Hindlimb muscle (tissue), 1 donor: ENCODE measurements at places on chromosomes 1 and 21.
A peak's percentile ranks its signal among the peaks of the same experiment; 100 is the strongest.

DNA sequence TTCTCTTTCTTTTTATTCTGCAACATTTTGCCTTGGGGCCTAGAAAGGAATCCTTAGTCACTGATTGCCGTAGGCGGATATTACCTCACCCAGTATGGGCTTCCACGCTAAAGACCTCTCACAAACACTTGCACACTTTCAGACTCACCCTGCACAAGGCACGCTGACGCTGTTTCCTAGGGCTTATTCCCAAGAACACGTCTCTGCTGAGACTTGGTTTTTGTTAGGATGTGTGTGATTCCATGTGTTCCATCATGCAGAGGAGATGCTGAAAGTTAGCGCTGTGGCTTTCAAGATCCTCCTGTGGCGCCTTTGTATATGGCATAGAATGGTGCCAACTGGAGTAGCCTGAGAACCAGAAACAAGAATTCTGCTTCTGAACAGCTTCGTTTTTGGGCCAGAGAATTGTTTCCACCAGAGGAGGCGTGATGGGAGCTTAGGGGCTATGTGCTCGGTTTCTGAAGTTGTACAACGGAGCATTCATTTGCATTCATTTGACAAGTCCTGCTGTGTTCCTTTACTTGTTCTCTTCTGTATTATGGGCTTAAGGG is 297.0 kb downstream of the DISC1 start:
- no peak for DNase-seq

DNA sequence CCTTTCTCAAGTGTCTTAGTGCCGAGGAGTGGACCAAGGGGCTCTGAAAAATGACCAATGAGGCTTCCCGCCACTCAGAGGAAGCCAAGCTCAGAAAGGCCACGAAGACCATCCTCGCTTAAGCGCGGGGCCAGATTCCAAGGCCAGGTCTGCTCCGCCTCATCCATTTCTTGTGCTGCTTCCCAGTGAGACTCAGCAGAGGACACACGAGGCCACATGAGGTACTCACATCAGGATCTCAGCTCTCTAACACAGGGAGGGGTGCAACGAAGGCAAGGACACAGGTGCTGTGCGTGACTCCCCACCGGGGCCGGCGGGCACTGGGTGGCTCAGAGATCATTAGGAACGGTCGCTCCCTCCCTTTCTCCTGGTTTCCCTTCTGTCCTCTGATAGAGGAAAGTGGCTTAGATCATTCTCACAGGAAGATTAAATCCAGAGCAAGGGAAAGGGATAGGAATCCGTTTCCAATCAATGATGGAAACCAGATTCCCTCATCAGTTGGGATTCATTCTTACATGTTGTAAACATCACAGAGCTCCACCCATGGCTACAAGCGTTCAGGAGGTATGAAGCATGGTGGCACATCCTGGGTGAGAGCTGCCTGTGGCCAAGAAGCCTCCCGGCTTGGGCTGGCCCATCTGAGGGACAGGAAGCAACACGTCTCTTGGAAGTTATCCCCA is 46.7 kb downstream of the CAPZB start:
- no peak for DNase-seq

GRCh38 chr1:106747791-106748190 is 308.7 kb upstream of the PRMT6 start:
- no peak for DNase-seq

GRCh38 chr1:169484101-169484500 is 1.6 kb downstream of the SLC19A2 start:
- no peak for DNase-seq

GRCh38 chr1:13801232-13801631 is 101.2 kb downstream of the PRDM2 start:
- no peak for DNase-seq

DNA sequence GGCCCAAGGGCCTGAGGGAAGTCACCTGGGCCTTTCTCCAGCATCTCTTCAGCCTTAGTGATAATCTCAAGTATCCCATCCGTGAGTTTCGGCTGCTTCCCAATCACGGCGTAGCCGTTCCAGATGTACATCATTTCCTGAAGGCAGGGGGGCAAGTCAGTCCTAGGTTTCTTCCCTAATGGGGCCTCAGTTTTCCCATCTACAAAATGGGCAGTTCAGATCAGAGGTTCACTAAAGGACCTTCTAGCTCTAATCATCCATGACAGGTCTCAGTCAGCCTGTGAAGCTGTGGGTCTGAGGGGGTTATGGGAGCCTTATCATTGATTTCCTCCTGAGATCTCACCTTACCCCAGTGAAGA is 39.9 kb downstream of the TTC39A start:
- DNase-seq, result no peak

- no peak for DNase-seq
Measured at GRCh38 chr1:29684141-29684540, 447.8 kb downstream of the PTPRU start.

GRCh38 chr1:112298558-112298957 is 97.5 kb upstream of the CTTNBP2NL start:
- peak; percentile 29 for DNase-seq

DNA sequence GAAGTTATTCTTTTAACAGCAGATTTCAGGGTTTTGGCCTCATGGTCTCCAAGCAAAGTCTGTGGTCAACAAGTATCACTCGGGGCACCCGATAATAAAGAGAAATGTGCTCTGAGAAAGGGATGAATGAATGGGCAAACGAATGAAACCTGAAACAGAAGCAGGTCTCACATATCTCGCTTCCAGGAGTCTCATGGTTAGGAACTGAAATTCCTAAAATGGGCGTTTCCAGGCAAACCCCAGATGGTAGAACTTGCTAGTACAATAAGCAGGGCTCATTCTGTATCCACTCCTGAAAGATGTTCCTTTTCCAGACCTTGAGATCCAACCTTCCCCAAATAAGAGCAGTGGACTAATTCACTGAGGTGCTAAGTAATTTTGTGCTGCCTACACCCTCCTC is 87.2 kb downstream of the LAMC2 start:
- DNase-seq, result no peak

GRCh38 chr1:6273380-6273891 is 12.5 kb upstream of the GPR153 start:
- DNase-seq, result no peak

GRCh38 chr1:204859861-204860267 is 10.8 kb upstream of the NFASC start:
- DNase-seq, result no peak

GRCh38 chr1:8854240-8854639 is 24.2 kb downstream of the ENO1 start:
- DNase-seq, result no peak

DNA sequence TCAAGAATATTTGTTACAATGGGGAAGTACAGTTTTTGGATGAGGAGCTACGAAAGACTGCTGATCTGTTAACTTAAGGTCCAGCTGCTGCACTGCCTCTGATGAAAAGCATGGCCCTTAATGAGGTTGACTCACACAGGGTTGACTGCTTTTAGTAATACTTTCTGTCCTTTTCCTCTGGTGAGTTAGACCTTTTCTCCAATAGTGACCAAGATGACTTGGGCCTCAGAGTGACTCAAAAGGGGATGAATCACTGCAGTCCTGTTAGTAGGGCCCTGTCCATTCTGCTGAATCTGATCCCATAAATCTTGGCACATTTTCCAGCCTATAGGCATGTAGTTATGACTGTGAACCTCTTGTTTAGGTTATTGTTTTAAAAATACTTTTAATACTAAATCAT is 2.7 kb downstream of the DISP1 start:
- no peak for DNase-seq

DNA sequence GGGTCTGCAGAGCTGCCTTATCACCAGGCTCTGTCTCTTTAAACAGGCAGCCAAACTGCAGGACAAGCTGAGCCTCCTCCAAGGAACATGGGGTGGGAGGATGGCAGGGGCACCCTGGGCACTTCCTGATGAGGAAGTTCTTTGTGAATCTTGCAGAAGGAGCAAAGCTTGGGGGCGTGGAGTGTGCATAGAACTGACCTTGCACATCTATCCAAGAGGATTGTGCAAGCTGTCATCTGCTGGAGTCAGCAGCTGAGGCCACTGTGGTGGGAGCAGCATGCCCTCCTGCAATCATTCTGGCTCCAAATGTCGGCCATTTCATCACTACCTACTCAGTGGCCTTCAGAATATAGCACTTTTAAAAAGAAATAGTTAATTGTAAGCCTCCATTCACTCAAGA is 182.2 kb downstream of the AJAP1 start:
- no peak for DNase-seq

GRCh38 chr1:53449021-53449420 is 10.2 kb upstream of the DMRTB1 start:
- no peak for DNase-seq

DNA sequence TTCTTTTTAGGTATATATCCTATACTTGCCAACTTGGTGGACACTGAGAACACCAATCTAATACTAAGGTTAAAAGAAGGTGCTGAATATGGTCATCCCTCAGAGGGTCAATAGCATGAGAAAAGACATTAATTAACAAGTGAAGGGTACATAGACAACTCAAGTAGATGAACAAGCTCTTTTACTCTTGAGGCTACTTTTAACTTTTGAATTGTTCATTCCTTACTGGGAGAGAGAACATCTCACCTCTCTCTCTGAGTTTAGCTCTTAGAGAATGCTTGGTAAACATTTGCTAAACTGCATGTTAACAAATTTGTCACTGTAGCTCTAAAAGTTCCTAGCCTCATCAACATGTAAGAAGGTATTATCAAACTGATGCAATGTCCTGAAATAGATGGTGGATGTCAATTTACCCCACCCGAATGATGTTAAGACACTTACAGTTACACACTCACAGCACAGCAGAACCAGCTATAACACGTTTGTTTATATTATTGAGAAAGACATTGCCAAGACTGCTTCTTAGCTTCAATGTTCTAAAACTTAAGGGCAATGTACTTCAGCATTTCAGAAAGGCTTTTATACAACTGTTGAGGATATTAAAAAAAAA is 35.9 kb downstream of the HEATR1 start:
- no peak for DNase-seq

DNA sequence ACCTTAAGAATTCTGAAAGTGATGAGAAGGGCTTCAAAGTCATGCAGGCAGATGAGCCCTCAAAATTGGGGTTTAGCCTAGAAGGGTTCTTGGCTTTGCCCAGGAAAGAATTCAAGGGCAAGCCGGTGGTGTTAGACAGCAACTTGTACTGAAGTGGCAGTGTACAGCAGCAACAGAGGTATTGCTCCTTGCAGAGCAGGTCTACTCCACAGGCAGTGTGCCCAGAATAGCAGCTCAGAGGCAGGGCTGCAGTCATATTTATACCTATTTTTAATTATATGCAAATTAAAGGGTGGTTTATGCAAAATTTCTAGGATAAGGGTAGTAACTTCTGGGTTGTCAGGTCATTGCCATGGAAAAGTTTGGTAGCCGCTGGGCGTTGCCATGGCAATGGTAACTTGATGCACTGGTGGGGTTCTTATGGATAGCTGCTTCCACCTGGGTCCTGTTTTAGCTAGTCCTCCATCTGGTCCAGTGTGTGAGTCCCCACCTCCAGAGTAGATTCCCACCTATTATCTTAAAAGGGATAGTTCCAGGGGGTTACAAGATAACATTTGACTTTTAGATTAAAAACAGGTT is 57.9 kb upstream of the CR2 start:
- DNase-seq, result no peak

DNA sequence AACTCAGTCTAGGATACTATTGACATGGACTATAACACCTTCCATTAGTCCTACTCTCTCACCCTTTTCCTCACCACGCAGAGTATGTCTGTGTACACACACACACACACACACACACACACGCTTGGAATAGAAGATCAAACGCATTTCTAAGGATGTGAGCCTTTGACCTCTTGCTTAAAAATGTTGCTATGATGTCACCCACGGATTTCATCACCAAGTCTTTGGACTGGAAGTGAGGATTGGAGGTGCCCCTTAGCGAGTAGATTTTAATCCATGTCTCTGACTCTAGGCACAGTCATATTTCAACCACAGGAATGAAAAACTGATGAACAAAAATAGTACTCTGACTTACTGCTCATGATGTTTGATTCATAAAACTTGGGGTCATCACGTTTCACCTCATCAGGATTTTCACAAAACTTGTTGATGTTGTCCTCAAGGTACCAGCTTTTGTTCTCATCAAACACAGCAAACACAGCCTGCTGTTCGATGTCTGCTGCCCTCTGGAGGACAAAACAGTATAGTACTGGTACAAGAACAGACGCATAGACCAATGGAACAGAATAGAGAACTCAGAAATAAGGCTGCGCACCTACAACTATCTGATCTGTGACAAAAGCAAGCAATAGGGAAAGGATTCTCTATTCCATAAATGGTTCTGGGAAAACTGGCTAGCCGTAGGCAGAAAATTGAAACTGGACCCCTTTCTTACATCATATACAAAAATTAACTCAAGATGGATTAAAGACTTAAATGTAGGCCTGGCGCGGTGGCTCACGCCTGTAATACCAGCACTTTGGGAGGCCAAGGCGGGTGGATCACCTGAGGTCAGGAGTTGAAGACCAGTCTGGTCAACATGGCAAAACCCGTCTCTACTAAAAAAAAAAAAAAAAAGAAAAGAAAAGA is 39.9 kb downstream of the F5 start:
- DNase-seq, result peak; percentile 74

- no peak for DNase-seq
Measured at GRCh38 chr21:44253832-44254710, 7.6 kb downstream of the DNMT3L start.
